CD4-positive, alpha-beta T cell treated with Interleukin-1 beta for 1 hour (primary cell): ENCODE measurements at places on chromosomes 13 and 19.

DNA sequence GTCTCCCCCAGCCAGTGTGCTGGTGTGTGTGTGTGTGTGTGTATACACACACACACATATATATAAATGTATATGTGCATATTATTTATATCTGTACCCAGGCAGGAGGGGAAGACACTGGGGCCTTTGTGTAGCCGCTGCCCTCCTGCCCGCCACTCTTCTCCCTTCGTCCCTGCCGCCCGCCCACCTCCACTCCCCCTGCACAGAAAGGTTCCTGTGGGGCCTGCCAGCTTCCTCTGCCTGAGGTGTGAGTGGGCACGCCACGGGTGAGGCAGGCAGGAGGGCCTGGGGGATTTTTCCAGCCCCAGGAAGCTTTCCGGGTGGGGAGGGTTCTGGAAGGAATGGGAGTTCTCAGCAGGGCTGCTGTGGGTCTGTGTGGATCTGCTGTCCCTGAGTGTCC lies 6.9 kb downstream of the IRF2BP1 start:
- no peak for DNase-seq

DNA sequence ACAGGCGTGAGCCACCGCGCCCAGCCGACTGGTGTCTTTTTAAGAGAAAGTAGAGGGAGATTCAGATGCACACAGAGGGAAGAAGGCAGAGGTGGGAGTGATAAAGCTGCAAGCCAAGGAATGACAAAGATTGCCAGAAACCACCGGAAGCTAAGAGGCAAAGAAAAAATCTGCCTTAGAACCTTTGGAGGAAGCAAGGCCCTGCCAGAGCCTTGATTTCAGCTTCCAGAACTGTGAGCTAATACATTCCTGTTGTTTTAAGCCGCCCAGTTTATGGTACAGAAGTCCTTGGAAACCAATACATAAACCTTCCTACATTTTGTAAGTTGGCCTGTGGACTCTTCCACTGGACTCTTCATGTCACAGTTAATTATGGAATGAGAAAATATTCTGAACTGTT lies 71.7 kb upstream of the SOX21 start:
- DNase-seq = no peak

DNA sequence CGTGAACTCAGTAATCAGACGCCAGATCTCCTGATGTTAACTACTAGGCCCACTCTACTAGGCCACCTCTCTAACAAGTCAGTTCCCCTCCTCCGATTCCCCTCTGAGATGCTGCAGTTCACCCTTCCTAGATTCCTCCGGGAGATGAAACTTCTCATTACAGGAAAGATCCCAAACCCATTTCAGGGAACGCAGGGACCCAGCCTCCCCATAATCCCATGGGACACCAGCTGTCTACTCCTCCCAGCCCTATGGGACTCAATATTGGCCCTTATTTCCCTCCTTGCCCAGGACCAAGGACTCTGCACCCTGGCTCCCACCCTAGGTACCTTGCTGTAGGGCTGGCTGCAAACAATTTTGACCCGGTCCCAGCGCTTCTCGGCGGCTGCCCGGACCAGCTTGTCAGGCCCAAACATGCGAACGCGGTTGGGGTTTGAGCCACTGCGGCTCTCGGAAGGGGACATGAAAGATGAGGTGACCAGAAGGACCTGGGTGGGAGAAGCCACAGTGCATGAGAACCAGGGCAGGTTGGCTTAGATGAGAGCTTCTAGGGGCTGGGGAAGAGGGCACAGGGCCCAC lies 20.9 kb downstream of the XRCC1 start:
- no peak for DNase-seq

DNA sequence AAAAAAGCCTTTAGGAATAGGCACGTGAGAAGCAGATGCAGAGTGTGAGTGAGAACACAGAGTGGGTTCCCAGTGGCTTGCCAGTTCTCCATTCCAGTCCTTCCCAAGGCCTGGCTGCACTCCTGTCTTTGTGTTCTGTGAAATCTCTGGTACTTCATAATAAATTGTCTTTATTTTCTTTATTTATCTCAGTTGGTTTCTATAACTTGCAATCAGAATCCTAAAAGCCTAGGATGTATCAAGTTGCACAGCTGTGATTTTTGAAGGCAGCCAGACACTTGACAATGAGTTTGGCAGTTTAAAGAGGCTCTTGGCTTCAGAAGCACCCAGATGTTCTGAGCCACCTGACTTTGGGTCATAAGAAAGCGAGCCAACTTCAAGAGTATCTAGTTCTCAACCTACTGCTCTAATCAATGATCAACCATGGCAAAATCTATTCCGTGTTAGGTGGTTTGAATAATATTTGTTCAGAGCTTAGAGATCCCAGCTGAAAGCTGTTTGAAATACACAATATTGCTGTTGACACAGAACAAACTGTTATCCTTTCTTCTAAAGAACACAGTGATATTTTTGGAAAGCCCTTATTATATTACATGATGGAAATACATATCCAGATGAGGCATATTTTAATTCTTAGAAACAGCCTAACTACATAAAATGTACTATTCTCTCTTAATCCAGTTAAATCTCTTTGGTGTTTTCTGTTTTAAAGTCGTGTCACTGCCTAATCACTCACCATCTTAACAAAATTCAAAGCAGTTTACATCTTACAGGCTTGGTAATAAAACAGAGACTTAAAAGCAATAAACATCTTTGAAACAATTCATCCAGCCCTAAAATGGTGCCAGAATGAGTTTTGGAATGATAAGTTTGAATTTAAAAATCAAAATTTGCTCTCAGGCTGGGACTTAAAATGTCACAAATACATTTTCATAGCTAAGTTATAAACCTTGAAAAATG lies 483.0 kb upstream of the NBEA start:
- DNase-seq = no peak

- no peak for DNase-seq
These were observed 5.4 kb upstream of the CBY2 start for GRCh38 chr13:45696610-45697226.

DNA sequence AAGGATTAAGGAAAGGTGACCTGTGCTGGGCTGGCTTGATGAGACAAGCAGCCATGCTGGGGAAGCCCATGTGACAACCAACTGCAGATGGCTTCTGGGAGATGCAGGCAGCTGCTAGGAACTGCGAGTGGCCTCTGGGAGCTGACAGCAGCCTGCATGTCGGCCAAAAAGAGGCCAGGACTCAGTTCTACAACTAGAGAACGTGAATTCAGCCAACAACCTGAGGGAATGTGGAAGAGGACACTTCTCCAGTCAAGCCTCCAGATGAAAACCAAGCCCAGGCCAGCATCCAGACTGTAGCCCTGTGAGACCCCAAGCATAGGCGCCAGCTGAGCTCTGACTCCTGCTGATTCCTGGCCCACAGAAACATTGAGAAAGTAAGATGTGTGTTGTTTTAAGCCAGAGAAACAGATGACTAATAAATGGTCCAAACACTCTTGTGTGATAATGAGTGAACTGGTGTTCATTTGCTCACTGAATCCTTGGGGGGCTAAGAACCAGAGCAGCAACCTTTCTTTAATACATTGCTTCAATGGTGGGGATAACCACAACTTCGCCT lies 45.0 kb downstream of the SLC7A1 start:
- DNase-seq = no peak

DNA sequence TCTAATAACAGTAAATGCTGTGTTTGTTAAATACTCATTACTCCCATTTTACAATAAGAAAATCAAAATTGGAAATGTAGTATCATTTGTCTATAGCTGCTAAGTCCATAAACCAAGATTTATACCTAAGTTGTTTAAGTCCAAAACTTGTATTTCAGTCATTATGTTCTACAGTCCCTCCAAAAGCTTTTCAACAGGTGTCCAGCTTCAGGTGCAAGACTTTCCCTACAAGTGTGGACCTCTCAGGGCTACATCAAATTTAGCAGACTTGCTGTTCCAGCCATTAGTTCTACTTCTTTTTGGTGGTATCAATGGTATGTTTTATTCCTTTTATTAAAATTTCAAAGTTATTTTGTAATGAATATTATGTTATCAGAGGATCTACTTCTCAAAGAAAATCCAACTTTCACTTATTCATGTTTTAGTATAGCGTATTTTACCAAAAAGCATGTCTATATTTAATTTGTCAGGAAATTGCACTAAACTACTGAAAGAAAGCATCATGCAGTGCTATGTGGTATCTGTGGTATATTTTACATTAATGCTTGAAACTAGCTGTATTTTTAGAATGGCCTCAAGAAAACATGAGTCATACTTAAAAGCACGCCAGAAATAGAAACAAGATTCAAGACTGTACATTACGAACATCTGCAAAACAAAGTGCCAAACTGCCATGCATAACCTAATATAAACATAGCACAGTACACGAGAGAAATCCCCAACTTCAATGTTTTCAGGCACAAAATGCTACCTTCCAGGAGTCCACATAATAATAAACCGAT lies 44.5 kb downstream of the VWA8 start:
- DNase-seq = peak; percentile 24

DNA sequence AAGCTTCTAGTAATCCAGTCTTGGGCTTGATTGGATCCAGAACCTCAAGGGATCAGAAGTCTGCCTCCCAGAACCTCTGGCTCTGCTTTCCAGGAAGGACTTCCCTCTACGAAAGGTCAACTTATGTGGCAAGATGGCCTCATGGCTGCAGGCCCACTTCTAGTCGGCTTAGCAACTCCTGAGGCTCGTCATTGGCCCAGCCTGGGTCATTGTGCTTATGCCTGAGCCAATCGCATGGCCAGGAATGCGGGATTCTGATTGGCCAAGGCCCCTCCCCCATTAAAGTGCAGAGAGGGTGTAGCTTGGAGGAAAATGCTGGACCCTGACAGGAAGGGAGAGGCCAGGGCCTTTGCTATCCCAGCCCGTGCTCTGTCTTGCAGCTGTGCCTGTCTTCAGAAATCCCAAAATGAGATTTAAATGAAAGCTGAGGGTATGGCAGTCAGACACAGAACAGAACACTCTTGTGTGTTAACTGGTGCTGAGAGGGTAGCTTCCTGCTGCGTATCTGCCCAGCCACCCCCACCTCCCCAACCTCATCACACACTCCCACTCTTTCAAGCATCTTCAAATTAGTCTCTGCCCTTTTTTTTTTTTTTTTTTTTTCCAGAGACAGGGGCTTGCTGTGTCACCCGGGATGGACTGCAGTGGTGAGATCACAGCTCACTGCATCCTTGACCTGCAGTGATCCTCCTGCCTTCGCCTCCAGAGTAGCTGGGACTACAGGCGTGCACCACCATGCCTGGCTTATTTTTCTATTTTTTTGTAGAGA lies 5.5 kb upstream of the CCNE1 start:
- no peak for DNase-seq

DNA sequence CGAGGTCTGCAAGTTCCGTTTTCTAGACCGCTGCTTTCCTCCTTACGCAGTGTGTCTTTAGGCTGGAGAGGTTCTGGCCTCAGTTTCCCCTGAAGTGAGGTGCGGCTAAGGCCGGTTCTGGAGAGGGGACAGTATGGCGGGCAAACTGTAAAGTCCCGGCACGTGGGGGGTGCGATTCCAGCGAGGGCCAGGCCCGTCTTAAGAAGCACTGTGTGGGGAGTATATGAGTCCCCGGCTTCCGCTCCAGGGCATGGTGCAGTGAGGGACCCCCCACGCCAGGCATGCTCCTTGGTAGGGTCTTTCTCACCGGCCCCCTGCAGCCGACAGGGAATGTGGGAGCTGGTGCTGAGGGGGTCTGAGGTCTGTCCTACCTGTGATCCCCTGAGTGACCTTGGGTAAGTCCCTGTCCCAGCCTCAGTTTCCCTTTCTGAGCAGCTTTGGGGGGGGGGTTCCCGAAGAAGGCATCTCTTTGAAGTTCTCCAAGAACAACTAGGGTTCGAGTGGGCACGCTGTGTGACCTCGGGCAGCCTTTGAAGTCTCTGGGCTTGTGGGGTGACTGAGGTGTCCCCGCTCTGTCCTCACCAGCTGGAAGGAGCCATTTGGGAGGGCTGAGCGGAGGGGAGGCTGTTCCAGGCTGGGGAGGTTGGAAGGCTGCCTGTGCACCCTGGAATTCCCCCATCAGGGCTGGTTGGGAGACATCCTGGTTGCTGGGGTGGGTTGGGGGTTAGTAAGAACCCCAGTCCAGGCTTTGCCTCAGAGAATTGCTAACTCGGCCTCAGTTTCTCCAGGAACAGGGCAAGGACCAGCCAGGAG lies 1.5 kb downstream of the NFIC start:
- DNase-seq = no peak

DNA sequence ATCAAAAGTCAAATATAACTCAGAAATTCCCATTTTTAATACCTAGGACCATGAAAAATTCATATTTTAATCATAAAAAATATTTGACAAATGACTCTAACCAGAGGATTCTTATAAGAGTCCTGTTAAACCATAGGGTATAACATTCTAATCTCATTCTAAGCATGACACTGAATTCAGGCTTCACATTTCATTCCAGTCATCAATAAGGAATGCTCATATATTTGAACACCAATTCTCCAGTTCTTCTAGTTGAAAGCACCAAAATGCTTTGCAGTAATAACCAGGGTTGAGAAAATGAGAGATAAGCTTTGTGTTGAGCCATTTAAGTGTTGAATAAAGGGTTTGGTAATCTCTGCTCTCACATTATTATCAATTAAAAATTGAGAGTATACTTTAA lies 147.5 kb downstream of the VWA8 start:
- DNase-seq = no peak

DNA sequence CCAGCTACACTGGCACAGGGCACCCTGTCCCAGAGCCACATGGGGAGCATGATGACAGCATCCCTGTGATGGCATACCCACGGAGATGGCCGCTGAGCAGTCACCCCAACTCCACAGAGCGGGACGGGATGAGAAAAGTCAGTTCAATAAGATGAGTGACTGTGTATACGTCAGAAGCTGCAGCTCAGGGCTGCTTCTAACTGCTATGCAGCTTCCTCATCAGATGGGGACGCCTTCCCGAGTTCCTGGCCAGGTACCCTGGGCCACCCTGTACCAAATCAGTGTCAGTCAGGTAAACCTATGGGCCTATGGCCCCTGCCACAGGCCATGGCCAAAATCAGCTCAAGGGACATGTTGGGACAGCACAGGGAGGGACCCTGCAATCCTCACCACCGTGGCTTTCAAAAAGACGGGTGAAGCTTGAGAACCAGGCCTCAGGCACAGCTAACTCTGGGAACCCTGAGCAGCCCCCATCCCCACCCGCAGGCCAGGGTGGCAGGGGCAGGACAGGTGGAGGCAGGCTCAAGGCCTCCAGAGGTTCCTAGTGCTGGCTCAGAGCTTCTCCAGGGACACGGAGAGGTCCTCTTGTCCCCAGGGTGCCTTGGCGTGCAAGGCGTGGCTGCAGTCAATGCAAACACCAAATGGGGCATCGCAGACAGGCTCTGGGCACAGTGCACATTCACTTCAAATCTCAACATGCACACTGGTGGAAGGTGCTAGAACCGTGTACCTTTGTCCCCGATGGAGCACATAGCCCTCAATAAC lies 122.4 kb downstream of the TUBA3C start:
- DNase-seq = no peak

DNA sequence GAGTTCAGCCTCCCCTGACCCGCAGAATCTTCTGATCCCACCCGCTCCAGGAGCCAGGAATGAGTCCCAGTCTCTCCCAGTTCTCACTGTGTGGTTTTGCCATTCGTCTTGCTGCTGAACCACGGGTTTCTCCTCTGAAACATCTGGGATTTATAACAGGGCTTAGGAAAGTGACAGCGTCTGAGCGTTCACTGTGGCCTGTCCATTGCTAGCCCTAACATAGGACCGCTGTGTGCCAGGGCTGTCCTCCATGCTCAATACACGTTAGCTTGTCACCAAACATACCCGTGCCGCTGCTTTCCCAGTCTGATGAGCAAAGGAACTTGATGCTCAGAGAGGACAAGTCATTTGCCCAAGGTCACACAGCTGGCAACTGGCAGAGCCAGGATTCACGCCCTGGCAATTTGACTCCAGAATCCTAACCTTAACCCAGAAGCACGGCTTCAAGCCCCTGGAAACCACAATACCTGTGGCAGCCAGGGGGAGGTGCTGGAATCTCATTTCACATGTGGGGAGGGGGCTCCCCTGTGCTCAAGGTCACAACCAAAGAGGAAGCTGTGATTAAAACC lies 1.1 kb upstream of the APOE start:
- no peak for DNase-seq

GRCh38 chr13:95258619-95259194 lies 42.5 kb downstream of the ABCC4 start:
- no peak for DNase-seq
